ENCODE measurements at places on chromosomes 6 and 20.

DNA sequence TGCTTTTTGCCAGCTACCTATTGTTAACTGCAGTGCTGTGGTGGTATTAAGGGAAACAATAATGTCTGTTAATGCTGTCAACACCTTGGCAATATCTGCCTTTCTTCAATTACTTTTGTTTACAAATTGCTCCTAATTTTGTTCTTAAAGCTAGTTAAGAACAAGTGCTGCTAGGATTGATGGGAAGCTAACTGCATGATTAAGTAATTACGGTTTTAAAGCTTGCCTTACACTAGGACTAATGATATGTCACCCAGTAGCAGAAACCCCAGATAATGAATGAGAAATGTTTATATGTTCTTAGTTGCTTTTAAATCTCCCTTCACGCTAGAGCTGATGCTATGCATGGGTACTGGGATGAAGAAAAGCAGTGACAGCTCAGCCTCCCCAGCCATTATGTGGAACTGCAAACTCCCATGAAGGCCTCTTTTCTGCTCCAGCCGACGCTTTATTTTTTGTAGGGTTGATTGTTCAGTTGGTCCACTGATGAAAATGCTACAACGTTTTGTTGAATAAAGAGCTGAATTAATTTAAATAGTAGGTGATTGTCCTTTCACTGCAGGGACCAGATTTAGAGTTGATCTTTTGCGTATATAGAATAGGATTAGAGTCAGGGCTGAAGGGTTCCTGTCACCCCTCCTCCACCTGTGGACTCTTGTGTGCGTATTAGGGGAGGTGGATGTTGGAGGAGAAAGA lies 610.5 kb downstream of the TFAP2B start:
- no peak for DNase-seq

GRCh38 chr6:27279513-27280063 lies 32.1 kb downstream of the PRSS16 start:
- DNase-seq: no peak

DNA sequence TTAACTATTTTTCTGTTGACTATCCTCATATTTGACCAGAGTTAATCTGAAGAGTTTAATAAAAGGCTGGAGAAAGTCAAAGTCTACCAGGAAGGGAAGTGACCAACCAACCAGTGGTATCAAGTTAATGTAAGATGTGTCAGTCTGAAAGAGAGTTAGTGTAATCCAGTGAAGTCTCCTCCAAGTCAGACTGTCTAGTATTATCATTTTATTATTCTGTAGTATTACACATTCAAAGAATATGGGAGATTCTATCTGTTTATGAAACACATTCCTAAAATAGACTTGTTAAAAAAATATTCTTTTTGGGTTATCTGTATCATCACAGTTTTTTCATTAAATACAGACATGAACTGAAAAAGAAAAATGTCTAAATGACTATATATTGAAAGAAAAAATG lies 194.4 kb downstream of the BTBD9 start:
- peak; percentile 59 for DNase-seq

GRCh38 chr6:56259234-56260077 lies 12.1 kb upstream of the COL21A1 start:
- peak; percentile 53 for DNase-seq
